ENCODE measurements at places on chromosomes 4 and X.

DNA sequence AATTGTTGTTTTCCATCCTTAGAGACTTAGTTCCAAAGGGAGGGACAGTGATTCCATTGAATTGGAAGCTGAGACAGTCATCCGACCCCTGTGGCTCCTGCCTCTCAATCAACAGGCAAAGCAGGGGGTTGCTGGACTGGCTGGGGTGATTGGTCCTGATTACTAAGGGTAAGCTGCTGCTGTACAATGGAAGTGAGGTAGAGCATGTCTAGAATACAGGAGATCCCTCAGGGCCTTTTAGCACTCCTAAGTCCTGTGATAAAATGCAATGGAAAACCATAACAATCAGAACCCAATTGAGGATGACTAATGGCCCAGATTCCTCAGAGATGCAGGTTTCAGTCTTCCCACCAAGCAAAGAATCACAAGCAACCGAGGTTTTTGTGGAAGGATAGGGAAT is 127.6 kb downstream of the AASDH start:
- no peak for DNase-seq

DNA sequence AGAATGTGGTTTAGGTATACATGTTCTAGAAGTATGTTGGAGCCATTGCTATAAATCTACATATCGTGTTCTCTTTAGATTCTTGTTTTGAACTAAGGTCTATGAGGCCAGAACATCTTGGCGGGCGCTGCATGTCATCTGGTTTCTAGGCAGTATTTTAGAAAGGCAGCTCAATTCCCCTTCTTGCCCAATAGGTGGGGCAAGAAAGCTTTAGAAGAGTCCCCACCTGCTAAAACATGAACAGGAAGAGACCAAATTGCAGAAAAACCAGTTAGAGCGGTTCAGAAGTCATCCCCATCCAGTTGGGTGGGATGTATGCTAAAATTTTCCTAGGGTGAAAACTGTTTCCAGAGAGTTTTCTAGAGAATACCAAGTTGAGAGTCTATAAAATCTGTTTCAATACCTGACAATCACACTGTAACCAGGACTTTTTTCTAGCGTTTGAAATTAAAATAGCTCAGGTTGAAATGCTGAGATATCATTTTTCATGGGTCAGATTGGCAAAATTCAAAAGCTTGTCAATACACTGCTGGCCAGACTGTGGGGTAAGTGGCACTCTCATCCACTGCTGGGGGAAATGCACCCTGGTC is 17.5 kb upstream of the SH3KBP1 start:
- DNase-seq = no peak

- no peak for DNase-seq
These were observed 8.4 kb upstream of the MSMO1 start for GRCh38 chr4:165319030-165319429.

GRCh38 chr4:75698963-75699228 is 25.5 kb upstream of the USO1 start:
- DNase-seq = no peak

DNA sequence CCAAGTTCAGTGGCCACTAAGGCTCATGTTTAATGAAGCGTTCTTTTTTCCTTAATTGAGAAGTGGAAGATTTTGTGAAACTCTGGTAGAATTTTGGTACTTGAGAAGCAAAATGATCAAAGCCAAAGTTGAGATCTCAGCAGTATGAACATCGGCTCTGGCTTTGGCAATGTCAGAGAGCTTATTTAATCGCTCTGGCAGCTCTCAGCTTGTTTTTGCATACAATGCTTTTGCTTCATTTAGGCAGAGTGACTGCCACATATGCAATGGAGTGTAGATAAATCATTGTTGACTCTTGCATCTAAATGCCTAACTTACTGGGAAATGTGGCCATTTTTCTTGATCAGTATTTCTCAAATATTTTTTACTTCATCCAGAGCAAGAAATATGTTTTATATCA is 135.7 kb downstream of the AASDH start:
- DNase-seq = no peak

- no peak for DNase-seq
These were observed 47.1 kb downstream of the ALG13 start for GRCh38 chrX:111728096-111728495.

GRCh38 chr4:79848329-79848728 is 224.7 kb downstream of the ANTXR2 start:
- no peak for DNase-seq

GRCh38 chr4:2484993-2485392 is 16.1 kb downstream of the RNF4 start:
- peak; percentile 27 for DNase-seq

DNA sequence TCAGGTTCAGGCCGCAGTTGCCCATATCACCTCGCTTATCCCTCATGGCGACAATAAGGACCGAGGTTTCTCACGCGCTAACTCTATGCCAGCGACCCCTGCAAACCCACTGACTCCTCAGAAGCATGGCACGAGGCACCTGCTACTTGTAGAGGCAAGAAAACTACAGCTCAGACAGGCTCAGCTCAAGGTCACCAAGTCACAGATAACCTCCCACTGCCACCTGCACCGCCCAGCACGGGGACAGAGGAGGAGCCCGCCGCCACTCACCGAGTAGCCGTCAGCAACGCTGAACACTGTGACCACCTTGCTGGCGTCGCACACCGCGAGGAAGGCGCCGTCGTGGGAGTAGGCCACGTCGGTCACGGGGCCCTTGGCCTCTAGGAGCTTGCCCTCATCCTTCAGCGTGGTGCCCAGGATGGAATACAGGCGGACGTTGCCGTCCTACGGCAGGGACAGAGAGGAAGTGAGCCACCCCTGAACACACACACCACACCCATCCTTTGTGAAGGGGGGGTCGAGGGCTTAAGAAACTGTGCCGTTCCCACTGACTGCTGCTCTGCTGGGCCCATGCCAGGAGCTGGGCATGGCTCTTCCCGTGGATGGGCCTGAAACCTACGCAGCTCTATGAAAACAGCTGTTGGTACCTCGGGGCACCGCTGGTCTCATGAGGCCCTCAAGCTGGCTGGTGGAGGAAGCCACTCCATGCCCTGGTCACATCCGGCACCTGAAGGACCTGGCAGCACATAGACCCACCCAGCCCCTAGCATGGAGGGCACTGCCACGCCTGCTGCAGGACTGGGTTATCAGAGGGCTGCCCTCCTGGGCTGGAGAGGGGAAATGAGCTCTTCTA is 38.9 kb downstream of the WDR1 start:
- DNase-seq = no peak

GRCh38 chr4:56876264-56876663 is 31.4 kb upstream of the REST start:
- no peak for DNase-seq

DNA sequence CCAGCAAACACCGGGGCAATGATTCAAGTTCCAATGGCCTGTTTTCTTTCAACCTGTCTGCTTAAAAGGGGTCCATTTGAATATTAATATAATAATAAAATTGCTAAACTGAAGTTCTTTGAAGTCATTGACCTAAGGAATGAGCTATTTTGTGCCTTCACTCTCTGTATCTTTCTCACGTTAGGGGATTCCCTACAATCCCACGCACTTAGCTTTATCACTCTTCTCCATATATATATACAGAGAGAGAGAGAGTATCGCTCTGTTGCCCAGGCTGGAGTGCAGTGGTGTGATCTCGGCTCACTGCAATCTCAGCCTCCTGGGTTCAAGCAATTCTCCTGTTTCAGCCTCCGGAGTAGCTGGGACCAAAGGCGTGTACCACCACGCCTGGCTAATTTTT is 83.9 kb upstream of the NWD2 start:
- DNase-seq = no peak

Data from stimulated activated CD8-positive, alpha-beta memory T cell treated with anti-CD3 and anti-CD28 coated beads, Interleukin-4, amount 100 ng/mL, for 1 hour (primary cell).